NCI-H524 treated with DMSO at 0.1 percent for 48 hours (cell line): ENCODE measurements at places on chromosomes 5 and 9.

- DNase-seq = no peak
Observed at GRCh38 chr5:132754111-132754510, 6.9 kb downstream of the CCNI2 start.

GRCh38 chr5:168974082-168974481 lies 326.9 kb downstream of the SLIT3 start:
- no peak for DNase-seq

- no peak for DNase-seq
Observed at GRCh38 chr9:36191290-36191645, 547 bp downstream of the CLTA start.

DNA sequence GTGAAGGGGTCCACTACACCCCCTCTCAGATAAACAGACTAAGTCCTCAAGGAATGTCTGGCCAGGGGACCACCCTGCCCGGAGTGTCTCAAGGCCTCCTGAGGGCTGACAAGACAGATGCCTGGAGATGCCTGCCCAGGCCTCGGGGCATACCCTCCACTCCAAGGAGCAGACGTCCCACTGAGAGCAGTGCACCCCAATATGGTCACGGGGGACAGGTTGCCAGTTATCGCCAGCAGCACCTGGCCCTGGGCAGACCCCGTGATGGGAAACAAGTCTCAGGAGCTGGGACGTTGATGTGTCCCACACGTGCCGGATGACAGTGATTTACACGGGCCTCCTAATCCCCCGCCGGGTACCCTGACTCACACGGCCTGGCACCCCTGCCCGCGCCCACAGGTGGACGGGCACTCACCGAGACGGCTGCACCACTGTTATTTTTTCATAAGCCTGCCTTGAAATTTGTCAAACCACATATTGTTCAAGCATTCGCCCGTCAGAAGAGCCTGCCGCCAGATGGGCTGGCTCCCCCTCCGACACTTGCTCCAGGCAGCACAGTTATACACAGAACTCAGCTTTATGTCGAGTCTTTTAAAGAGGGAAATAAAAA lies 43.9 kb downstream of the BARX1 start:
- no peak for DNase-seq

DNA sequence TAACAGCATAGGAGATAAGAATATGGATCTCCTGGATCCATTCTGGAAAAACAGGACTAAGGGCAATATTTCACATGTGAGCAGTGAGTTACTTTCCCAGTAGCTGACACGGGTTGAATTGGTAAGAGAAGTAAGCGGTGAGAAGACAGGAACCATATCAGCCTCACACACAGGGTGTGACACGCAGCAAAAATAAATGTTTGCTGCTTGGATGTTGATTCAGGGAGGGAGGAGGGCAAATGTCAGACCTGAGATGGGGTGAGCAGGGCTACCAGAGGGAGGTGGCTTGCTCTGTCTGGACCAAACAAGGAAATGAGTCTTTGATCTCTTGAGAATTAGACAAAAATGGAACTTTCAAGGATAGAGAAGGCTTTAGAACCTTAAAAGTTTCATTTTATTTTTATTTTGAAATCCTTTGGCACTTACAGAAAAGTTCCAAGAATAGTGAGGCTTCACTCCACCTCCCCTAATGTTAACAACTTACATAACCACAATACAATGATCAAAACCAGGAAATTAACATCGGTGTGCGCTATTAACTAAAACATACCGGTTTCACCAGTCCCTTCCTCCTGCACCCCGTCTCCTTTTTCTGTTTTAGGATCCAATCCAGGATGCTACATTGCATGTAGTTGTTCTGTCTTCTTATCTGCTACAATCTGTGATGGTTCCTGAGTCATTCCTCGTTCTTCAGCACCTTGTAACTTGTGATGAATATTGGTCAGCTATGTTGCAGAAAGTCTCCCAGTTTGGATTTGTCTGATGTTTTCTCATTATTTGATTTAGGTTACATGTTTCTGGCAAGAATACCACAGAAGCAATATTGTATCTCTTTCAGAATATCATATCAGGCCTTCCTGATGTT lies 20.5 kb upstream of the ARHGEF28 start:
- no peak for DNase-seq

- no peak for DNase-seq
Observed at GRCh38 chr5:169013208-169013728, 287.7 kb downstream of the SLIT3 start.

DNA sequence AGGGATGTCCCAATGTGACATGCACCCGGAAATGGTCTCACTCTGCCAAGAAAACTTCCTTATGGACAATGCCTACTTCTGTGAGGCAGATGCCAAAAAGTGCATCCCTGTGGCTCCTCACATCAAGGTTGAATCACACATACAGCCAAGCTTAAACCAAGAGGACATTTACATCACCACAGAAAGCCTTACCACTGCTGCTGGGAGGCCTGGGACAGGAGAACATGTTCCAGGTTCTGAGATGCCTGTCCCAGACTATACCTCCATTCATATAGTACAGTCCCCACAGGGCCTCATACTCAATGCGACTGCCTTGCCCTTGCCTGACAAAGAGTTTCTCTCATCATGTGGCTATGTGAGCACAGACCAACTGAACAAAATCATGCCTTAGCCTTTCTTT lies 37.6 kb upstream of the CCDC152 start:
- no peak for DNase-seq

DNA sequence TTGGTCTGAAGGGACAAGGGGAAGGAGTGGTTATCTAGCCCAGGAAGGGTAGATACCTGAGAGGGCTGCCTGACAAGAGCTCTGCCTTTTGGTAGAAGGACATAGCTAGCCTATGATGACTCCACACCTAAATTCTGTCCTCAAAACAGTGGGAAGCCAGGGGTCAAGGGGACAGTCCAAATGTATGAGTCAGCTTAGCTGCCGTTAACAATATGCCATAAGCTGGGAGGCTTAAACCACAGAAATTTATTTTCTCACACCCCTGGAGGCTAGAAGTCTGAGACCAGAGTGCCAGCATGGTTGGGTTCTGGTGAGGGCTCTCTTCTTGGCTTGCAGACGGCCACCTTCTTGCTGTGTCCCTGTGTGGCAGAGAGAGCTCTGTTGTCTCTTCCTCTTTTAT lies 306.4 kb downstream of the NTRK2 start:
- DNase-seq = no peak

DNA sequence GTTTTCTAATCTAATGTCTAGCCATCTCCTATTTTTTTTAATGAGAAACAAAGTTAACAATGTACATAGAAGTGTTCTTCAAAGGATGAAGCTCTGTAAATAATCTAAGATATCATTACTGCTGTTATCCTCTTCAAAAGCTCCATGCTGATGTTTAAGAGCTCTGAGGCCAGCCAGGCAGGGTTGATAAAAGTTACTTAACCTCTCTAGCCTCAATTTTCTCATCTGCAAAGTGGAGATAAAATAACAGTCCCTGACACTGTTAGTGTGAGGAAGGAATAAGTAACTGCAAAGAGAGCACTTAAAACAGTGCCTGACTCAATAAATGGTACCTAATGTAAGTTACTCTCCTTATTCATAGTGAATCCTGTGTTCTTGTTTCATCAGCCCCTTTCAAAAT lies 60.1 kb downstream of the LHFPL2 start:
- DNase-seq = no peak

DNA sequence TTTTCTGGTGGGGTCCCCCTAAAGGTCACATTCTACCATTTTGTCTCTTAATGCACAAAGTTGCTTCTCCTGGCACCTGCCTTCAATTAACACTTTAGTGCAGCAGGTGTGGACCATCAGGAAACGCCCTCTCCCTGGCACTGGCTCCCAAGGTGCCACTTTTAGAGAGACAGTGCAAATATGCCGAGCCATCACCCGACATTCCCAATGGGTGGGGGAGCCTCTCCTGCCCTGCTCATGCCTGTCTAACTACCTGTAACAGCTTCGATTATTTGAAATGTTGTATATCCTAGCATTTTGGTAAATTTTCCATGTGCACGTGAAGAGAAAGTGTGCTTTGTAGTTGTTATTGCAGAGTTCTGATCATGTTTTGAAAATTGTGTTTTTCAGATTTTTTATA lies 13.2 kb upstream of the LRRC14B start:
- no peak for DNase-seq

DNA sequence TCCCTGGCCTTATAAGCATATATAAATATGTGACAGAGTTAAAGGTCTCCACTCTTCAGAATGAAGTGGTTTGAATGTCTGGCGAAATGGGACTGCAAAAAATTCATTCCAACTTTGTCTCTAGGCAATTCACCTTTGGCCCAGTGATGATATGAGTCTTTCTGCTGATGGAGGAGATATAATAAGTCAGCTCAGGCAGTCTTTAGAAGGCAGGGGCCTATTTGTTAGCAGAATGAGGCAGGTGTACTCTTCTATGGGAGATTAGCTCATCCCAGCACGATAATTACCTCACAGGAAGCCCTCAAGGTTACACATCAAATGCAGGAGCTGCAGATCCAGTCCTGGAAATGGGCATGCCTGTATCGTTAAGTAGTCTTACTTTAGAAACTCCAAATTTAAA lies 300.5 kb downstream of the NR2F1-AS1 start:
- DNase-seq = no peak

DNA sequence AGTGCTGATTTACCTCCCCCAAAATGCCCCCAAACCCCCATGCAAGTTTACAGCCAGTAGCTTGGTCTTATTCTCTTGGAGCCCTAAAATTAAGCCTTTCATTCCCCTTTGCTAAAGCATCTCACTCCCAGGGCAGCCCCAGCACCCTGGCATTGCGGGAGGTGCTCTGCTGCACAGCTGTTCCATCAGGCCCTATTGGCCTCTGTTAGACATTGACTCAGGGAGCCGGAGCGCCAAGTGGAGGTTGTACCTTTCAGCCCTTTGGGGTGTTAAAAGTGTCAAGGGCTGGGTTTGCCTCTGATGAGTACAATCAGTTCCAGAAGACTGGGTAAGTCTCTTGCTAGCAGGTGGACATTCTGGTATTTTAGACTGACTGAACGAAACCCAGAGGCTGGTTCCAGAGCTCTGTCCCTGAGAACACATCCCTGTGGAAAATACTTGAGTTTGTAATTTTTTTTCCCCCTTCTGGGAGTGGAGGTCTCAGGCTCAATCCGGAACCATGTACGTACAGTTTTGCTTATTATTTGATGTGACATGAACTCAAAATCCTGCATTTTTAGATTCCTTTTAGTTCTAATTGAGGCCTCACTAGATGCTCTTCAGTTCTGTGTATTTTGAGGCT lies 102.4 kb downstream of the UBE2R2 start:
- no peak for DNase-seq

DNA sequence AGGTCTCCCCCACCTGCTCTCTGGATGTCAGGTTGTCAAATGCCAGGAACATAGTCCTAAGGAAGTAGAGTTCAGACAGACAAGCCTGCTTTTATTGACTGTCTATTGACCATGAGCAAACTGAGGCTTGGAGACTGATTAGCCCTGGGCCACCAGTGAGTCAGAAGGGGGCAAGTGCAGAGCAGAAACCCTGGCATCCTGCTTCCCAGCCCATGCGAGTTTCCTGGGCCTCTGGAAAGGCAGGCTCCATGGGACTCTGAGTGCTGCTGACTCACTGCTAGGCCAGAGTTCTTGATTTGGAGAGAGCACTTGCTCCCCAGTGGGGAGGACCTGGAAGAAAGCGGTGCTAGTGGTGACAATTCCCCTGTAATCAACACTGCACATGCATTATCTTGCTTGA lies 2.8 kb upstream of the HBEGF start:
- DNase-seq = no peak

- no peak for DNase-seq
Observed at GRCh38 chr5:61766141-61766540, 434.1 kb downstream of the ZSWIM6 start.

DNA sequence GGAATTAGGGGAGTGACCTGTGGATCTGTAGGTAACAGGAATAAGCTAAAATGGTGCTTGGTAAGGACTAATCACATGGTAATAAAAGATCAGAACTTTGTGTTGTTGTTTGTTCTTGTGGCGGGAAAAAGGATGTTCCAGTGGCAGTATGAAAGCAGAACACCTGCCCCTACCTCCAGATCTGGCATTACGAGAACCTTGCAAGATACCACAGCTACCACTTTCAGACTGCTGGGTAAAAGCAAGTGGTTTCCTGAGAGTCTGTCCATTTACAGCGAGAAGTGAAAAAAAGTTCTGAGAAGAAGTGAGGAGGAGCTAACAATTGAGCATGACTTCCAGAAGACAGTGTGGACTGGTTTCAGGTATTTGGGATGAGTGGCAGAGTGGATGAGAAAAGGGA lies 252.5 kb downstream of the TLE4 start:
- no peak for DNase-seq

GRCh38 chr9:102631559-102631958 lies 363.6 kb upstream of the CYLC2 start:
- DNase-seq = no peak

DNA sequence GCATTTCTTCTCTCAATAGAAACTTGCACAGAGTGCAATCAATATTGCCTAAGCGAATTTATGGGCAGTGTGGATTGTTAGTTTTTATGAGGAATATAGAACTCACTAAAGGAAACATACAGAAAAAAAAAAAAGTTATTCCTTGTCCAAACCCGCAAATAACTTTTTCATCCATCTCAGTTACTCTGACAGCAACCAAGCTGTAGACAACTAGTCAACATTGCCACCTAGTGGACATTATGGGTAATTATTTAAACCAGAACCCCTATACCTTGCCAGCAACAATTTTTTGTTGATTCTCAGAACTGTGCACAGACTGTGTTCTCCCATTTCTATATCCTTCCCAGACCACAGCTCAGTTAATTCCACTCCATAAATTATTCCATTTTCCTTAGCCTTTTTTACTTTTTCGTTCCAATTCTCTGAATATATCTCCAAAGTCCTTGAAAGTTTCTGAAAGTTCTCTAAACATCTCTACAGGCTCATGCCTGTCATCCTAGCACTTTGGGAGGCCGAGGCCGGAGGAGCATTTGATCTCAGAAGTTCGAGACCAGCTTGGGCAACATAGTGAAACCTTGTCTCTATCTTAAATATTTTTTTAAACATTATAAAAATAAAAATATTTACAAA lies 2.6 kb upstream of the AFAP1L1 start:
- DNase-seq = no peak

DNA sequence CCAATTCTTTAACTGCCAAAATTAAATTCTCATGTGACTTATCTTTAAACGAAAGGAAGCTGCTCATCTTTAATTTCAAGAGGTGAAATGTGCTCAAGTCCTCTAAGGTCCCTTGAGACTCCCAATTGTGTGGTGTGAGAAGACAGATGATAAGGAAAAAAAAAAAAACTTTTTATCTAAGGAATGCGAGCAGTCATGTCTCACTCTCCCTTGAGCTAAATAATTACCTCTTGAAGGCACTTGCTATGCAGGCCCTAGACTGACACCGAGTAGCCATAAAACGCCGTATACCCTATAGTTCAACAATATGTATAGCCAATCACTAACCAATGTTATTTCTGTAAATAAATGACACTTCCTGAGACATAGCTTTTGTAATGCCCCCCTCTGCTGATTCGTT lies 1.5 kb upstream of the DTWD2 start:
- no peak for DNase-seq
